ENCODE measurements at places on chromosomes 7 and 10.
A peak's percentile ranks its signal among the peaks of the same experiment; 100 is the strongest.

DNA sequence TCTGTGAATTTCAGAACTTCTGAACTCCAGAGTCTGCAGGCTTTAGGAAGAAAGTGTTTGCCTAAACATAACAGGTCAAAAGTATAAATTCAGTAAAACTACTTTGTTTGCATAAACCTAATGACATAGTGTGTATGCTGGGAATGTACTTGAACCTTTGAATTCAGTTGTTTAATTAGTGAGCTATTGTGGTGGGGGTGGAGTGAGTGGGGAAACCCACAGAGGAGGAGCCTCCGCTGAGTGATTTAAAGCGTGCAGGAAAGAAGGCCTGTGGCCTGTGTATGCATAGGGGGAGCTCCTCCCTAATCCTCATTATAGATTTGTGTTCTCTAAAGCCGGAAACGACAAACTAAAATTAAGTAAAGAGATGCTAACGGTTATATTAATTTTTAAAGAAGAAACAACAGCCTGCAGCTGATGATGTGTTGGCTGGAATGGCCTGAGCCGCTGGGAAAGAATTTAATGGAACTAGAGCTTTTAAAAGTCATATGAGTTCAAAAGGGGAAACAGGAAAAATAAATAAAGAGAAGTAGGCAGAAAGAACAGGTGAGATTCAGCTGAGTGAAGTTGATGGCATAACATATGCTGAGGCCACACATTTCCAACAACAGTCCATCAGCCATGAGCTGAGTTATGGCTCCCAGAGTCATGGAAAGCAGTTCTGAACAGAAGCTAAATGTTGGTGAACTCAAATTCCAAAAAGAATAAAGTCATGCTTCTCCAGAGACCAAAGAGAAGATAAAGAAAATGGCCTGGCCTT, 595.0 kb downstream of the GRM8 start:
- DNase-seq = no peak

DNA sequence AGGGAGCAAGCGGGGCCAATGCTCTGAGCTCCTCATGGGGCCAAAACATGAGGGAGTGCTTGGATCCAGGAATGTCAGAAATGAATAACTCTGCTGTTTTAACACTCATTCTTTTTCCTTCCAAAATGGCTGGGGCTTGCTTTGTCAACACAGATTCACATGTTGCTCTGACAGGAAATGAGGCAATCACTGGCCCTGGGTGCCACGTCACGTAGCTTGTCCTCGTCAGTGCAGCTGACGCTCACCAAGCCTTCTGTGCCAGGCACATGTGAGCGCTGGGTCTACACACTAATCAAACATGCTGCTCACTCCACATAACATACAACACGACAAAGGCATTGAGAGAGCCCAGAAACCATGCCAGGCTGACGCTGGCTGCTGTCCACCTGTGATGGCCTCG, 198.9 kb downstream of the WDR37 start:
- no peak for DNase-seq

GRCh38 chr7:141551782-141552181, 572 bp downstream of the AGK start:
- no peak for DNase-seq

DNA sequence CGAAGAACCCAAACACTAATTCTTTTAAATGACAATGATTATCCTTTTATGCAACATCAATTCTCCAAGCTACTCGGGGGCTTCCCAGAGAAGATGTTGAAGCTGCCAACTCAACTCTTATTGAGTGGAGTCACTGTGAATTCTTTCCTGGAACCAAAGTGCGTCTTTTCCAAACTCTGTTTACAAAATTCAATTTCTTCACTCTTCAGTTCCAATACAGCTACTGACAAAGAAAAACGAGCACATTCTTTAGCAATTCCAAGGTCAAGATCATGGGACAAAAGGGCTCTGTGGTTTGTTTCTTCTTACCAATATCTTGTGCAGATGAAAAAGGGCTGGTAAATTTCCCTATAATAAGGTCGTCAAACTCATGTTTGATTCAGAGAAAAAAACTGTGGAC, 74.2 kb downstream of the FAS start:
- no peak for DNase-seq

DNA sequence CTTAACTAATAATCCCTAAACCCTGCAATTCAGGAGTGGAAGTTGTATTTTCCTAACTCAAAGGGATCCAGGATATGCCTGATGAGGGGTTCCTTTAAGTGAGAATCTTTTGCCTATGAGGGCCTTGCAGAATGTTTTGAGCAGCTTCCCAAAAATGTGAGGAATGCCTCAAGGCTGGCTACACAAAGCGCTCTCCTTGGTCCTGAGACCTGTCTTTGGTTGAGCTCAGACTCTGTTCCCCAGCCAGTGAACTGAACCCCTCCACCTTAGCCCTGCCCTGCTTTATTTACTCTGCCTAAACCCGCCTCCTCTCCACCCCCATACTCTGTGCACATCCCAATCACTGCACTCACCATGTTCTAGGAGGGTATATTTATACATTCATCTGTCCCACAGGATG, 108.6 kb downstream of the NRCAM start:
- DNase-seq = no peak

- no peak for DNase-seq
Measured at GRCh38 chr7:151954866-151955820, 1.1 kb upstream of the GALNTL5 start.

DNA sequence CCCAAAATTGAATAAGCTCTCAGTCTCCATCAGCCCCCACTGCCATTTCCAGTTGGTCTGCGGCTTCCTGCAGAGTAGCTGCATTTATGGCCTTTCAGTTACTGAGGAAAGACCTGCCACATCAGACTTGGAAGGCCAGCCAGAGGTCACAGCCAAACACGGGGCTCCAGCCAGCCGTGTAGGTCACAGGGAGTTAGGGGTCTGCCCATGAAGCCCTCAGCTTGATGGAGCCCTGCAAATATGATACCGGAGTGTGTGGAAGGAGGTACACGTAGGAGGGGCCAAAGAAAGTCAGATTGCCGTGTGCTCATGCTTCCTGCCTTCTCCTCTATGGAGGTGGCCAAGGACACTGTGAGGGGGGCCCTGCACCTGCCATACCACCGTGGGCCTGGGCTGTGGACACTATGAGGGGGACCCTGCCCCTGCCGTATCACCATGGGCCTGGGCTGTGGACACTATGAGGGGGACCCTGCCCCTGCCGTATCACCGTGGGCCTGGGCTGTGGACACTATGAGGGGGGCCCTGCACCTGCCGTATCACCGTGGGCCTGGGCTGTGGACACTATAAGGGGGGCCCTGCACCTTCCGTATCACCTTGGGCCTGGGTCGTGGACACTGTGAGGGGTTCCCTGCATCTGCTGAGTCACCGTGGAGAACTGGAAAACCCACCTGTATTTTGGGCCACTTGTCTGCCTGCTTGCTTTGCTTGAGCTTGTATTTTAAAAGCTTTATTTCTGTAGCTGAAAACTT, 335.7 kb upstream of the SHH start:
- DNase-seq = no peak

- no peak for DNase-seq
Measured at GRCh38 chr7:7595451-7595850, 28.8 kb downstream of the MIOS start.

GRCh38 chr7:2934984-2935740, 91.1 kb upstream of the GNA12 start:
- DNase-seq = peak; percentile 36

GRCh38 chr10:28997734-28998133, 291.1 kb upstream of the LYZL1 start:
- no peak for DNase-seq

DNA sequence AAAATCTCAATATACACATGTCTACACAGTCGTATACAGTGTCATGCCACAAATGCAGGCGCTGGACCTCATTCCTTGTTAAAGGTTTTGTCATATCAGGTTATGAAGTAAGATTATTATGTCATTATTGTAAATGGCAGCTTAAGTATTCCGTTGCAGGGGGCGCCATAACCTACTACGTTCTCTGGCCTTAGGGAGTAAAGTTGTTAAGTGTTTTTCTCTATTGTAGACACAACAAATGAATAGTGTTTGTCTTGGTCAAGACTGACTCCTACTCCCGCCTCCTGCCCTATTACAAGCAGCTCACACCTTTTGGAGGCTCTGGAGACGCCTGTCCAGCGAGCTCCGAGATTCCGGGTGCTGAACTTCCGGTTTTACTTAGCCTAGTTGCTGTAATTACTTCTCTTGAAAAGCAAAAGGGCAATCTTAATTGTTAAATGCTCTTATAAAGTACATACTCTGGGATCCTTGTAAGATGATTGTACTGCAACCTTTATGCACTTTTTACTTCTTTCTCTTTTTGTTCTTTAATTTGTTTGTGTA, 994 bp downstream of the GATAD1 start:
- no peak for DNase-seq

DNA sequence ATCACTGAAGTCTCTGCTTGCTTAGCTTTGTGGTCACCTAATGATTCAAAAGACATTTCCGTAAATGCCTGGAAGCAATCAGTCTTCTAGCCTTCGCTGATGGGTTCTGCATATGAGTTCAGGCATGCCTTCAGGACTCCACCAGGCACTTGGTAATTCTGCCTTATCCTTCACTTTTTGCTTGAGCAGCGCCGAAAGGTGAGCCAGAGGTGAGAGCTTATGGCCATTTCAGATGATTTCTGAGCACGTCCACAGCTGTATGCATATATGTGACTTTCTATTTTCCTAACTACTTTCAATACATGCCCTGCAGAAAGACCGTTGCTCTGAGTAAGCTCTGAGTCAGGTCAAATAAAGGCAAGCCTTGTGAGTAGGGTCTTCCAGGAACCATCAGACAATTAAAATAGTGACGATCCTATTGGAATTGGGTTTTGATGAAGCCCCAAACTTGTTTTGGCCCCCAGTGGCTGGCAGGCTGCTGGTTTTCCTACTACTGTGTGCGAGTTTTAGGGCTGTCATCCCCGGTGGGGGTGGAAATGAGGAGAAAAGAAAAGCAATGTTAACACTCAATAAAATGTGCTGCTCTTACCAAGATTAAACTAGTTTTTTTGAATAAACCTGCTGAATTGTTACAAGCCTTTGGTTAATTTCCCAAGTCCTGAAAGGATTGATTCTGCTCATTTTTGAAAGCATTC, 154.4 kb upstream of the AKR1E2 start:
- DNase-seq = peak; percentile 70

DNA sequence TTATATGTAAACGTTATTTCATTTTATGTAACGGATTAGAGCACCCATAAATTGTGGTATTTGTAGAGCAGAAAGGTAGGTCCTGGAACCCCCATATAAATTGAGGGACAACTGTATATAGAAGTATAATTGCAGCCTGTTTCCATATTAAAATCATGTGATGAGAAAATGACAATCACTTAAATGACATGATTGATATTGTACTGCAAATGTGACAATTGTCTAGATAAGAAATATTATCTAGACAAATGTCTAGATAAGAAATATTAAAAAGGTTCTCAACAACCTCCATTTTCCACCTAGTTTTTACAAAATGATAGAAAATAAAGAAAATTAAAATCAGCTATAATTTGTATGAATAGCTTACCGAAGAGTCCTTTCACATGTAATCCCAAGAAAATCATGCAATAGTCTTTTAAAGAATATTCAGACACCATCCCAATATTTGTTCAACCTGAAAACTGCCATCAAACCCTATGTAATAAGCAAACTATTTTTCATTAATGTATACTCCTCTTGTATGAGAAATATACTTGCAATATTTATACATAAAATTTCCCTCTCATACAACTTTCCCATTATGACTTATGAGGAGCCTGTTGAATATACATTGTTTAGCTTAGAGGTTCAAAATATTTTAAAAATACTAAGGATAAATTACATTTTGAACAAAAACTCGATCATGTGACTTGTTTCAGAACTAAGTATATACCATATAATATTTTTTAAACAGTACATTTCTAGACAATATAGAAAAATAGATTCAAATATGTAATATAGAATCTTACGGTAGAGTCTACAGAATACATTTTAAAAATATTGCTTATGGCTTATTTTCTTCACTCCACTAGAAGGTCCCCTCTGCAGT, 153.2 kb downstream of the CRPPA start:
- DNase-seq = no peak

DNA sequence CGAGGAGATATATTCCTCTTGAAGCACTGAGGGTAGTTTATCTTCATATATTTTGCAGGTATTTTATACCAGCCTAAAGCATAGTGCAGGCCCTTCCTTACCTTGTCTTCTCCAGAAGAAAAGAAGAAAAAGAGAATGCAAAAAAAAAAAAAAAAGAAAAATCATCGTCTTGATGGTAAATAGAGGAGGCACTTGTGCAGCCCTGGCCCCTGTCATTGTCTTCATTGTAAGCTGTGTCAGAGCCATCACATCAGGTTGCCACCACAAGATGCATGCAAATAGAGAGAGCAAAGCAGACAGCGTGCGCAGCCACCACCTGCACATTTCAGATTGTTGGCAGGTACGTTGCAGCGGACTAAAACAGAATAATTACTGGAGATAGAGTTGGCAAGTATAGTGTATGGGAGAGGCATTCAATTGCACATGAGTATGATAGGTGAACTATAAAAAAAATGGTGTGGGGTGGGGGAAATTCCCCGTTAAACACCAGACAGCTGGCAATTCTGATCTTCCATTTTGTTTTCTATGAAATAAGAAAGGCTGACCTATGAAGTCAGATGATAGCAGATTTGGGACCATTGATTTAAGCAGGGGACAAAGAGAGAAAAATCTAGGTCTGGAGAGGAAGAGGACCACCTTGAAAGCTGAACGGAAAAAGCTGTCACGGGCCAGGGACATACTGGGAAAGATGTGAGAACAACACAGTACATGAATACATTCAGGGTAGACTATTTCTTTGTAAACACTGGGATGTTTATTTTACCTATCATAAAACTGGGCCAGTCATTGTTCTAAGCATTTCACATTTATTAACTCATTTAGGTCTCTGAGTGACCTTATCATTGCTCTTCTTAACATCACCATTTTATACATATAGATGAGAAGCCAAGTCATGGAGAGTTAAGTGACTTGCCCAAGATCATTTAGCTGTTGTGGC, 306.3 kb upstream of the SP8 start:
- DNase-seq = no peak

DNA sequence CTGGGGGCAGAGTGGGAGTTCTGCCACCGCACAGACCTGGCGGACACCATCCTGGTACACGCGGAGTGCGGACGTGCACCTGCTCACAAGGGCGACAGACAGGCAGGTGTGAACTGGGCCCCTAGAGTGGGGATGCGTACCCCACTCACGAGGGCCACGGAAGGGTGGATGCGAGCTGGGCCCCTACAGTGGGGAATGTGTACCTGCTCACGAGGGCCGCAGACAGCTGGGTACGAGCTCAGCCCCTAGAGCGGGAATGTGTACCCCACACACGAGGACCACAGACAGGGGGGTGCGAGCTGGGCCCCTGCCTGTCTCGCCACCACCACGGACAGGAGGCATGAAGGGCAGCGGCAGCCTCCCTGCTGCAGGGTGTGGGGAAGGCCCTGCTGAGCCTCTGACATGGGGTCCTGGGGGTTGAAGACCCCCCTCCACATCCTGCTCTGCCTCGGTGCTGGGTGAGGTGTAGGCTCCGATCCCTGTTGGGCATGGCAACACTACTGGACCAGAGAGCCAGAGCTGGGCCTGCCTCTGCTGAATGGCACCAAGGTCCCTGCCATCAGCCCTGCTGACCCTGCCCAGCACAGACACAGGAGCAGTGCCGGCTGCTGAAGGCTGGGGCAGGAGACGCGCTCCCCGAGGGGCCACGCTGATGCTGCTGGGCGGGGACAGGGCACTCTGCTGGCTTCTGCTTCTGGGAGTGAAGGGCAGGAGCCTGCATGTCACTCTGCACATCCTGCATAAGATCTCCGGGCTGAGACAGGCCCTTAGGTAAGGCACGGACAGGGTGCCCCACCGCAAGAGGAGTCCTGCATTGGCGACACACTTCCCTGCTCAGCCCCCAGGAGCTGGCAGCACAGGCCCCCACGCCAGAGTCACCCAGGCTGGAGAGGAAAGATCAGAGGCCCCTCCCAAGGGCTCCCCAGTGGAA, 259.2 kb downstream of the MAD1L1 start:
- DNase-seq = no peak
